ENCODE measurements at places on chromosomes 7 and 10.

DNA sequence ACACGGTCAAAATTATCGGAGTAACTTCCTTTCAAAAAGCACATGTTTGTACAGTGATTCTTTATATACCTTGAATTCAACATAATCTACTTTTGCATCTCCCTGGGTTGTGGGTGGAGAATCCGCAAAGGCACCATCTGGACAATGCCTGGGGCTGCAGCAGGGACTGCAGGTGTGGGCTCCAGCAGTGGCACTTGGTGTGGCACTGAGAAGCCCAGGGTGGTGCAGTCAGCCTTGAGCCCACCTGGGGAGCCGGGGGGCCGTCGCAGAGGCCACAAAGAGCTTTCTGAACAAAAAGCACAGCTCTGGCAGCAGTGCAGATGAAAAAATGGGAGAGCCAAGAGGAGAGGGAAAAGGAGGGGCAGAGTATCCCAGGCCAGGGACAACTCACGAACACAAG, 22.2 kb downstream of the PARD3 start:
- no peak for DNase-seq

GRCh38 chr10:76405922-76406321, 974.5 kb downstream of the LRMDA start:
- DNase-seq, result no peak

- DNase-seq, result no peak
These were observed 15.6 kb downstream of the ELN start for GRCh38 chr7:74043523-74043951.

- no peak for DNase-seq
These were observed 100.4 kb downstream of the LMBR1 start for GRCh38 chr7:156792611-156793010.

GRCh38 chr10:31390804-31391203, 71.8 kb downstream of the ZEB1 start:
- no peak for DNase-seq

- peak; percentile 19 for DNase-seq
These were observed at the start of gene SLC26A5 for GRCh38 chr7:103446049-103446520. SLC26A5 (minus strand) TSS chr7:103446207; CDS start chr7:103421514, 24,693 bp downstream.

- no peak for DNase-seq
These were observed 746 bp upstream of the MRPS16 start for GRCh38 chr10:73253225-73253555.

GRCh38 chr7:22577470-22578001, 77.5 kb upstream of the STEAP1B start:
- peak; percentile 73 for DNase-seq

GRCh38 chr7:21261627-21262594, 166.0 kb upstream of the SP4 start:
- DNase-seq, result peak; percentile 5

- no peak for DNase-seq
These were observed 9.9 kb upstream of the TEX36 start for GRCh38 chr10:125692601-125693523.

DNA sequence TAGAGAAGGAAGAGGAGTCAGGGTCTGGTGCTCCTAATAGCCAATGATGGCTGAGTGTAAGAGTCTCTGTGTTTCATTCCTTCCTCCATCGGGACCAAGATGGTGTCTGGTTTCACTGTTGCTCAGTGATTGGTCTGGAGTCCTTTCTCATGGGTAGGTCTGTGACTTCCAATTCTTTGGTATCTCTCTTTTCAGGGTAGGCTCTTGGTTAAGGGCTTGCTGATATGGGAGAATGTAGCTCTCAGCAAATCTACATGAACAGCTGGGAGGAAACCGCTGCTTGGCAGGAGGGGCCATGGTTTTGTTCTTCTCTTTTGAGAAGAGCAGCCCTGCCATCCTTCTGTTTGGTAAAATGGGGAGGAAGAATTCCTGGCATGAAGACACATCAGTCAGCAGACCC, 209.1 kb upstream of the PODXL start:
- DNase-seq, result no peak

DNA sequence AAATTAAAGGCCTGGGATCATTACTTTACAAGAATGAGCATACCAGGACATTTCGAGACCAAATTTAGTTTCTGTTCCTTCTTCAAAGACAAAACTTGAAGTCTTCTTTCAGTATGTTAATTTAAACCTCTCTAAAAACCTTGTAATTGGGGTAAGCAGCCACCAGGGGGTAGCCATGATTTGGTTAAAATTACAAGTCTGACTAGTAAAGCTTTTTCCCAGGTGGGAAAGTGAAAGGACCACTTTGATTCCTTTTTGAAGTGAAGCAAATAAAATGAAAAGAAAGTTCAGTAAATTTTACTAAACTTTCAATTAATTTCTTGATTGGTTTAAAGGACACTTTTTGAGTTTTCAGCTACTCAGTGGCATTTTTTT, 294.3 kb downstream of the BBS9 start:
- peak; percentile 51 for DNase-seq

DNA sequence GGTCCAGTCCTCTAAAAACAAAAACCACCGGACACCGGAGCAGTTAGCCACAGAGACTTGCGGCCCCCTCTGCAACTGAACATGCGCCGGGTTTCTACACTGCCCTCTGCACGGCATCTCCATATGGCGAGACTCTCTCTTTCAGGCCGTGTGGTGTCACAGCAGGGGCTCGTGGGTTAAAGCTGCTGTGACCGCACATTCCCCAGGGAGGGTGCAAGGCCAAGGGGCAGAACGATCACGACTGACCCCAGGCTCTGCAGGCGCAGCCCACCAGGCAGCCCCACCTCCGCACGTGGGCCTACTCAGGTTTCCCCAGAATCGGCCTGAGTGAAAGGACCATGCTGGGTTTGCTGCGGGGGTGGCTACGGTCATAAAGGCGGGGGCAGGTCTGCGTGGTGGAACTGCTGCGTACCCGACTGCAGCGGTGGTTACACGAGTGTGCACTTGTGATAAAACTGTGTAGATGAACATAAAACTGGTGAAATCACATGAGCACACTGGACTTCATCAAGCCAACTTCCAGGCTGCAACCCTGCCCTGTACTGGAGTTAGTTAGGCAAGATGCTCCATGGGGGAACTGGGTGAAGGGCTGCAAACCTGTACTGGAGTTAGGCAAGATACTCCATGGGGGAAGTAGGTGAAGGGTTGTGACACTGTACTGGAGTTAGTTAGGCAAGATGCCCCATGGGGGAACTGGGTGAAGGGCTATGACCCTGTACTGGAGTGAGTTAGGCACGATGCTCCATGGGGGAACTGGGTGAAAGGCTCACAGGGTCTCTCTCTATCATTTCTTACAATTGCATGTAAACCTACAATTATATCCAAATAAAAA, 81.4 kb upstream of the PPP2R2D start:
- no peak for DNase-seq

- DNase-seq, result no peak
These were observed 2.5 kb downstream of the IGFBP3 start for GRCh38 chr7:45918556-45918955.

DNA sequence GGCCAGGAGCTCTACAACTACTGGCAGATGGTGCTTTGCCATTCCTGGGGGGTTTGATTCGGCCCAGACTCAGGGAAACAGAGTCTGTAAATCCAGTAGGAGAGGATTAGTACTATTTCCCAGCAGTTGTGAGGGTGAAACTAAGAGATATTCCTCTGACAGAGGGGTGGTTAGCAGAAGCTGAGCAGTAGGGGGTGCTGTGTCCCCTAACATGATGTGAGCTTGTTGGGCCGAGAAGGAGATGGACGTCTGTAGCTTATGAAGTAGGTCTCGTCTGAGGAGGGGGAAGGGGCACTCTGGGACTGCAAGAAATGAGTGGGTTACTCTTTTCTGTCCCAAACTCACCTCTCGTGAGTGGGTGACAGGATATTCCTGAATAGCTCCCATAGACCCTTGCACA, 179.2 kb upstream of the MBL2 start:
- peak; percentile 32 for DNase-seq

GRCh38 chr10:86260564-86260963, 106.0 kb downstream of the GRID1 start:
- DNase-seq, result no peak

DNA sequence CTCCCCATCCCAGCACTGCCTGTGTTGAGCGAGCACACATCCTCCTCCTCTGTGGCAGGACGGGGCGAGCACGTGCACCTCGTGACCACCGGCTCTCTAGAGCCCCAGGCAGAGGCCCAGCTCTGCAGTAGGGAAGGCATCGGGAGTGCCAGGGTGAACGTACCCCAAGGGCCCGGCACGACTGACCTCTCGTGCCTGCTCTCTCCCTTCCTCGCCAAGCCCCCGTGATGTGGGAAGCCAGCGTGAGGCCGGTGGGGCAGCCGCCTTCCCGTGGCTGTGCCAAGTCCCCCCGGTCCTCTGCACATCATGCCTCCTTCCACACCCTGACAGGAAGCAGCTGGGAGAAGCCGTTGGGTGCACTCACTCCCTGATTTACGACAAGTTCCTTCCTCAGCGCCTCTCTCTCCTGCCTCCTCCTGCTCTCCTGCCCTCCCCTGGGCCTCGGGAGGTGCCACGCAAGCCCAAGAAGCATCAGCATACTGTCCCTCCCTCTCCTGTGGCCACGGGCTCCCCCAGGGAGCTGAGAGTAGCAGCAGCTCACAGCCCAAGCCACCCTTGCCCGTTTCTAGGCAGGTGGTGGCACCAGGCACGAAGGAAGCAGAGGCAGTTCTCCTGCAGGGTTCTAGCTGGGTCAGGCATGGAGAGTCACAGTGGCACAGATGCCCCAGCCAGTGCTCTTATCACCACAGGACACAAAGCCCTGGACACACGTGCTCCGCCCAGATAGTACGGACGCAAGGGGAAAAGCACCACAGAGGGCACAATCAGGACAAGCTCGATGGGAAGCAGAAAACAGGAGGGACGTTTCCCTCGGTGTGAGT, 47.0 kb downstream of the AMZ1 start:
- no peak for DNase-seq

DNA sequence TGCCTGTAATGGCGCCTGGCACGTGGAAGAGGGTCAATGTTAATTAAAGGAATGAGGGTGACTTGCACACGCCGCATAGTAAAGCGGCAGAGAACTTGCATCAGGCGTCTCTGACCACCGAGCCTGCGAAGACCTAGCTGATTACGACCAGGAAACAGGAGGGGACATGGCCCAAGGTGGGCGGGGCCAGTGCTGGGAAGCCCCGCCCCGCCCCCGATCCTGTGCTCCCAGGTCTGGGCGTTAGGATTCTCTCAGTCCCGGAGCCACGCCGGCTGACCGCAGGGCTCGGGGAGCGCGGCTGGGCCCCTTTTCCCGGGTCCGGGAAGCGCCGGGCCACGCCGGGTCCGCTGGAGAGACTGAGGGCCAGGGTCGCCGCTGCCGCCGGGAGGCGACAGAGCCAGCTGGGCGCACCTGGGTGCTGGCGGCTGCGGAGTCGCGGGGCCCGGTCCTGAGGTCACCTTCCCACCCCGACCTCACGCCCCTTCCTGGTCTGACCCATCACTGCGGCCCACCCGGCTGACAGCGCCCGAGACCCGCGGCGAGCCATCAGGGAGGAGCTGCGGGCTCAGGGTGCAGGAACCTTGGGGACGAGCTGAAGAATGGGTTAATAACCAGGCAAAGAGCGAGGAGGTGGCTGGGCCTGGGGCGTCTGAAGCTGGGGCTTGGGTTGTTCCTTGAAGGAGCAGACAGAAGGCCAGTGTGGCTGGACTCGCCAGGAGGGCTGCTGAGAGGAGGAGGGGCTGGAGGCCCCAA, 23.0 kb upstream of the GRID1 start:
- DNase-seq, result peak; percentile 60

DNA sequence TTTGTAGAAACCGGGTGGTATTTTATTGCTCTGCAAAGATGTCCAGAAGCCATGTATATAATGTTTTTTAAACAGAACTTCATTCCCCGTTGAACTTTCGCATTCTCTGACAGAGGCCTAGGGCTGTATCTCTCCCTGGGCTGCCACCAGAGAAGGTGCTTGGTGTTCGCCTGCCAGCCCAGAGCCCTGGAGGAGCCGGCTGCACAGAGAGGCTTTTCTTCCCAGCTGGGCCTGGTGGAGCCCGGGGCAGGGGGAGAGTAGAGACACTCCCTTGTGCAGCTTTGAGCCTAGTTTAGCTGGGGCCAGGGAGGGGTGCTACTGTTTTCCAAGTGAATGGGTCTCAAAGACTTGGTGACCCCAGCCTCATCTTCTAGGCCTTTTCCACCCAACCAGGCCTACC, 13.6 kb upstream of the TRIM8 start:
- no peak for DNase-seq

GRCh38 chr10:104317269-104317710, 21.0 kb downstream of the ITPRIP start:
- DNase-seq, result peak; percentile 70

DNA sequence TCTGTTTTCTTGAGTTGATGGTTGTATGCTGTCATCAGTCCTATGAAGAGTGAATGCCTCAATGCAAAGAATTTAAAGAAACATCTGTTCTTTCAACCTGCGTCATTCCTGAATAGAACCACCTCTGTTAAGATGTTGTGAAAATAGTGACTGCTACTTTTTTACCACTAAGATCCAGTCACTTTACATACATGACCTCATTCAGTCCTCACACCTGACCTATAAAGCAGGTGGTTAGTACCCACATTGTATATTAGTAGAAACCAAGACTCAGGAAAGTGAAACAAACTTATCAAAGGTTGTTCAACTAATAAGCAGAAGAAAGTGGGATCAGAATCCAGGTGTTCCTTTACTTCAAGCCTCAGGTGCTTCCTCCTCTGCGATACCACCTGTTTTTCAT, 64.8 kb downstream of the ITGB8 start:
- DNase-seq, result no peak

- DNase-seq, result no peak
These were observed 20.4 kb downstream of the SH2B2 start for GRCh38 chr7:102306916-102307677.

DNA sequence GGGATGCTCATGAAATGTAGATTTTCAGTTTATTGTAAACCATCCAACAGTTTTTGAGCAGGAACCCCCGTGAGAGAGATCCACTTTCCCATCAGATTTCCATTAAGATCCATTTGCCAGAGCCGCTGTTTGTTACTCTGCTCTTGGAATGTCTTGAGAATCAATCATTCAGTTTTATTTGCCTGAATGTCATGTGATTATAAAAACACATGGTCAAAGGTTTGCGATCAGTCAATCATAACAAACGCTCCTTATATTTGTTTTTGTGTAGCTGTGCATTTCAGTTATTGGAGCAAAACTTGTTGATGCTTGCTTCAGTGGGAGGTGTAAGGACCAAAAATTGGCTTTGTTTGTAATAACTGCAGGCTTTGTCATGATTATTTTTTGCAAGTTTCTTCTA, 155.8 kb upstream of the RHOBTB1 start:
- no peak for DNase-seq

DNA sequence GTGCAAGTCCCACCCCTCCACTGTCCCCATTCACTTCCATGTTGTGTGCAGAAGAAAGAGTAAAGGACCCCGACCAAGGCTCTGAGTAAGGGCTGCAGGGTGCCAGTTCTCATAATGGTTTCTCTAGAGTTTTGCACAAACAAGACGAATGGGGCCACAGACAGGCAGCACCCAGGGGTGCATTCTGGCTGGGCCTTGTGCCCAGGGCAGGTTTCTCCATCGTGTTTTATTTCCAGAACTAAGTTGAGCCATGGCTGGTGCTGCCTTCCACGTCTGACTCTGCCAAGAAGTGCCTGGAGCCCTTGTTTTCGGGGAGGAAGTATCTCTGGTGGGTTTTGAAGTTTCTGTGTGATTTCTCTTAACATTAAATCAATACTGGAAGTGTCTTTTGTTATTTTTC, 95.0 kb upstream of the SDK1 start:
- no peak for DNase-seq

- DNase-seq, result no peak
These were observed 6.6 kb upstream of the SP8 start for GRCh38 chr7:20793248-20793647.

GRCh38 chr10:113027574-113028455, 77.8 kb downstream of the TCF7L2 start:
- DNase-seq, result no peak

Measured in trophoblast cell (in vitro differentiated cells and primary cell).